ENCODE measurements at places on chromosomes 3 and 15. TPM values are rescaled to one million over a fixed set of nuclear protein-coding genes. Genes with fewer than 3 reads are reported as not detected.

- no peak for DNase-seq
Measured at GRCh38 chr15:101255051-101255395, 3.2 kb upstream of the CHSY1 start.

GRCh38 chr3:183734750-183735494, 37.3 kb downstream of the YEATS2 start:
- DNase-seq, result no peak

GRCh38 chr3:23241256-23241655, 38.1 kb downstream of the UBE2E2 start:
- no peak for DNase-seq

DNA sequence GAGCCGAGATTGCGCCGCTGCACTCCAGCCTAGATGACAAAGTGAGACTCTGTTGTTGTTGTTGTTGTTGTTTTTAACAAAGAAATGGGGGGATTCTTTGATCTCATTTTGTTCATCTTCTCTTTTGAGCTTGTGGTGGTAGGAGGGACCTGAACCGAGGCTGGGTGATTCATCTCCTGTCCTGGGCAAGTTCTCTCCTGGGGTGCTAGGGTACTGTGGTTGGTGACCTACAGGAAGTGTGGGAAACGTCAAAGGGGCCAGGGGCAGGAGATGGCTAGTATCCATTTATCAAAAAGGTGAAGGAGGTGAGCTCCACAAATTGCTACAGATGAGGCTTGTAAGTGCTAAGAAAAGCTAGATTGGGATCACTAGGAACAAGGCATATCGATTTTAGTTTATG, 14.3 kb downstream of the PPCDC start:
- DNase-seq, result no peak

- no peak for DNase-seq
Measured at GRCh38 chr3:45608885-45609284, 14.3 kb downstream of the LIMD1 start.

ARPP19 gene
- total RNA-seq, result 123 TPM

- no peak for DNase-seq
Measured at GRCh38 chr3:72077473-72078259, 292.7 kb upstream of the PROK2 start.

DNA sequence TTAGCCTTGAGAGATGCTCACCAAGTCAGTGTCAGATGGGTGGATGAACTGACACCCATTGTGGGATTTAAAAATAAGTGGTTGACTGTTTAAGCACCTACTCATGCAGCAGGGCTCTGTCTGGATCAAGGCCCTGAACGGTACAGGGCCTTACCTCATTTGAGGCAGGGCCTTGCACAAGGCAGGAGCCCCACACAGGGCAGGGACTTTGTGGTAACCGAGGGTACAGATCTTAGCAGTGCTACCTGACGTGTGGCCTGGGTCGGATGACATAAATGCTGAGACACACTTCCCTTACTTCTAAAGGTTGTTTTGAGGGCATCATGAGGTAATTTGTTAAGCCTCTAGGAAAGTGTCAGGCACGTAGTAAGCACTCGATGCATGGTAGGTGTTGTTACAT, 59.5 kb upstream of the PLXNA1 start:
- DNase-seq, result no peak

DNA sequence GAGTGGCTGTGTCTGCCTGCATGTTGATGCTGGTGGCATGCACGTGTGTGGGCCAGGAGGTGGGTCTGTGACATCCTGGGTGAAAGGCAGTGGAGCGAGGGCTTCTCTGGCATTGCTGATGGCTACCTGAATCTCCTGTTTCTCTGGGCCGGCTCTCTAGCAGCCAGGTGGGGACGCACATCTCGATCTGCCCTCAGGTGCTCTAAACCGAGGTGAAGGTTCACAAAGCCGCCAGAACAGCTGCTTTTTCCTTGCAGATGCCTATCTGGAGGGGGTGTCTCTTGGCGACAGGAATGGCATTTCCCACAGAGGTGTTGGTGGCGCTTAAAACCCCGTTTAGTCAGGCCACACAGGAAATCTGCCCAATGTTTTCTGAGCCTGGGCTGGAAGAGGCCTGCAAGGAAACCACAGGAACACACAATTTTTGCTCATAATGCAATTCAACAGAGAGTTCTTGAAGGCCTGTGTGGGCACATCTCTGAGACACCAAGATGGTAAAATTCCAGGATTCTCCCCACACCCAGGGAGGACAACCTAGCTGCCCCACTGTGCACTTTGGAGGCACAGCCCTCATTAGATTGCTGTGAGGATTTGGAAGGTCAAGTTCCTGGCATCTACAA, 11.9 kb downstream of the TMEM158 start:
- DNase-seq, result no peak

Measured in tibial nerve (tissue), 4 donors.